Bronchial epithelial cell (primary cell): ENCODE measurements at places on chromosomes 6 and 20.
A peak's percentile ranks its signal among the peaks of the same experiment; 100 is the strongest.

- DNase-seq = no peak
Observed at GRCh38 chr6:154830771-154831170, 97.6 kb downstream of the SCAF8 start.

DNA sequence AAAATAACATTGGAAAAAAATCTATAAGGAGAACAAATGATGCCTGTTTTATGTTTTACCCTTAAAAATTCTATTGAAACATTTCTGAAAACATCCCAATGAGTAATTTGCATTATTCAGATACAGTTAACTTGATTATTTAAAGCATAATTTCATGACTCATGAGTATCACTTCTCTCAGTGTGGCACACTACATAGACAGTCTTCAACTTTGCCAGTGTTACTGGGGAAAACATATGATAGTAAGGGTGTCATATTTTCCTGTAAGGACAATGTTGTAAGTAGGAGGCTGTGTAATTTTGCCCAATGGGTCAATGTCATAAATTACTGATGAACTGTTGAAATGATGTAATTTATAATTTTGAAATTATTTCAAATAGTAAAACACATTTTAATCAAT is 125.5 kb downstream of the PHACTR1 start:
- peak; percentile 18 for DNase-seq

DNA sequence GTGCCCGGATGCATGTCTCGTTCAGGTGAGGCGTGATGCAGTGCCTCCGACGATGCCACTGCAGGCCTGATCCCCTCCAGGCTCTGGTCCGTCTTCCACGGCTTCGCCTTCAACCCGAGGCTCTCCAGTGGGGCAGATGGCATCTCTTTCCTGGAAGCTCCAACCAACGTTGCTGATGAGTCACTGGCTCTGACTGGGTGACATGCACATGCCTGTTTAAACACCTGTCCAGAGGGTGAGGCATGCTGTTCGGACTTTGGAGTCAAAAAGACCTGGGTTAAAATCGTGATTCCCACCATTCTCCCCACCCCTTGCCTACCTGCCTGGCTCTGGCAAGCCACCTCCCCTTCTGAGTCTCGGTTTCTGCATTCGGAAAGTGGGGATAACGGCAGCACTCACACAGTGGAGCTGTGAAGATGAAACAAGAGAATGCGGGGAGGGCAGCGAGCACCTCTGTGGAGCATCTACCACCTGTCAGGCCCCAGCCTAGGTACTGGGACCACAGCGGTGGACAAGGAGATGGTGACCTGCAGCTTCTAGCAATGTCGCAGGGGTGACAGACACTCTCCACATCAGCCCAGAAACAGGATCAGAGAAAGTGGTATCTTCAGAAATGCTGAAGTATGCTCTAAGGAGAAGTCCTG is 8.5 kb upstream of the EDN3 start:
- DNase-seq = peak; percentile 16

GRCh38 chr6:57207872-57208271 is 14.2 kb downstream of the RAB23 start:
- DNase-seq = no peak

- DNase-seq = no peak
Observed at GRCh38 chr6:158517581-158517980, 42.3 kb upstream of the TMEM181 start.
